ENCODE measurements at places on chromosomes 5 and 9.

GRCh38 chr5:40112875-40113274 lies 566.8 kb upstream of the PTGER4 start:
- DNase-seq, result no peak

GRCh38 chr9:97876061-97876460 lies 23.0 kb downstream of the FOXE1 start:
- DNase-seq, result no peak

- DNase-seq, result no peak
Measured at GRCh38 chr5:152593388-152593787, 188.3 kb upstream of the NMUR2 start.

- DNase-seq, result no peak
Measured at GRCh38 chr5:27140831-27141230, 102.4 kb upstream of the CDH9 start.

- no peak for DNase-seq
Measured at GRCh38 chr9:130688072-130688471, 5.5 kb upstream of the EXOSC2 start.

DNA sequence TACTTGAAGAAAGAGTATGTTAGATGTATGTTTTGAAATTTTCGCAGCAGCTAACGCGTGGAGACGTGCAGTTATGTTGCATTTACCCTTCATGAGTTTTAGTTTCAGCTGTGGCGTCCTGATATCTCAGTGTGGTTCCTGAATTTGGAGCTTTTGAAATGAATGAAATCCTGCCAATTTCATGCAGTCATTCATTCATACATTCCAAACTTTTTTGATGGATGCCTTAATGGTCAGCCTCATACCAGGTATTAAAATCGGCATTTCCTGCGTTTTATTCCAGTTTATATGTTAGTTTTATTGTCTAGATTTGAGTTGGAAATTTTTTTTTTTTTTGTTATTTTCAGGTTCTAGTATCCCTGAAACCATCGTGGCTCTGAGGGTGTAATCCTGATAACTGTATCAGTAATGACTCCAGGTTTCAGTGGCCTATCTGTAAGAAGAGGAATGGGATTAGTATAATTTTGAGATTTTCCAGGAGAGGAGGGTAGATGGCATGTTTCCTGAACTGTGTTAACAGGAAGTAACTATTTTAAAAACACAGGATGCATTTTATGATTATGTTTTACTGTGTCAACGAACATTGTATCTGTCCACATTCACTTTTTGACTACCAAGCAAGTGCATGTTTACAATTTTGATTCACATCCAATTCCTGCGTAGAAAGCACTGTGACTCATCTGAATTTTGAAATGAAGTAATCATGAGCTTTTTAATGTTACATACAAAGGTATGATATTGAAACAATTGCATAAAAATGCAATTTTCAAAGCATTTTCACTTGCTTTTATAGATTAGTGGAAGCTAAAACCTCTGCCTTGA lies 1.0 kb downstream of the FOCAD start:
- no peak for DNase-seq

DNA sequence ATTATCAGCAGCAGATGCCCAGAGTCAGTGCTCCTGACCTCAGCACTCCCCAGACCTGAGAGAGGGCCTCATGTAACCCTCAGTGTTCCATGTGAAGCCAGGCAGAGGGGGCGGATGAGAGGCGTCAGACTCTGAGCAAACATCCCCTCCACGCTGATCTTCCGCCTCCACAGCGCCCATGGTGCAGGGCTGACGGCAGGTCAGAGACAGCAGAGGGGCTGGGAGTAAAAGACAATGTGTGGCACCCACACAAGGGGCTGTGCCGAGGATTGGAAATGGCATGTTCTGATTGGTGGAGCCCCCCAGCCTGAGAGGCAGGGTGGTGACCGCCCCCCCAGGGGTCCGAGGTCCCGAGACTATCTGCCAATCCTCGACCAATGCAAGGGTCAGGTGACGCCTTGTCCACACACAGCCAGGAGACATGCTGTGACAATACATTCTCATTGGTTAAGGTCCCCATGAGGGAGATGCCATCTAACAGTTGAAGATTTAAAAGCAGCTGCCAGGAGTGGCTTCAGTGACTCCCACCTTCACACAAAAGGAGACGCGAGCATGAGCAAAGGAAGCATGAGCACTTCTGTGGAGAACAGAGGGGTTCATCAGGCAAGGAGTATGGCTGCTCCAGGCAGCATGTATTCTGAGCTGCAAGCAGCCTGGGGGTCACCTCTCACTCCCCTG lies 19.3 kb upstream of the SLC25A51 start:
- DNase-seq, result no peak

- no peak for DNase-seq
Measured at GRCh38 chr5:77073667-77074066, 13.4 kb downstream of the ZBED3 start.
